ENCODE measurements at places on chromosomes 12 and 14.

DNA sequence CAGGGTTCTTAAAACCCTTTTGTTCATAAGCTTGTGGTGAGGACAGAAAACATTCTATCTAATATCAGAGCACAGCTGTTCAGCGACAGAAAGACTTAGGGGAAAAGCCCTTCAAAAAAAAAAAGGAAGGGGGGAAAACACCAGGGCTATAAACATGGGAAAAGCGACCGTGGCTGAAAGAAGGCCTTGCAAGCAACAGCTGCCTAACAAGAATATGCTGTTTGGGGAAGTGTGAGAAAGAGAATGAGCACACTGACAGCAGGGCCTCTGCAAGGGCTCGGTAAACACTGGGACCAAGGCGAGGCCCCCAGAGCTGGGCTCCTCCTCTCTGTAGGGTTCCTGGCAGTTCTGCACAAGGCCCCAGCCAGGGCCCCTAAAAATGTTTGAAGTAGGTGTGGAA is 27.4 kb upstream of the CCND2 start:
- no peak for DNase-seq

DNA sequence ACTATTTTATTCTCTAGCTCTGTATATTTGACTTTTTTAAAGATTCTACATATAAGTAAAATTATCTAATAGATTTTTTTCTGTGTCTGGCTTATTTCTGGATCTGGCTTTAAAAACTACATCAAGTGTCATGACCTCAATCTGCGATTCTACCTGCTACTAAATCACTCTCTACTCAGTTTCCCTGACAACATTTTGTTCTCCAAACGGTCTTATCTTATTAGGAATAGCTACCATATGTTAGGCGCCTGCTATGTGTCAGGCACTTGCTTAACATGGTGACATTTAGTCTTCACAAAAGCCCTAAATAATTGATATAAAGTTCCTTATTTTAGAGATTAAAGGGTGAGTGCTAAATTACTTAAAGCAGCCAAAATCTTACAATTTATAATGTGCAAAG is 1362.9 kb upstream of the FLRT2 start:
- DNase-seq = no peak

GRCh38 chr12:82625523-82625922 is 61.2 kb upstream of the TMTC2 start:
- no peak for DNase-seq

GRCh38 chr14:100146531-100147091 is 12.8 kb downstream of the DEGS2 start:
- no peak for DNase-seq

- DNase-seq = no peak
Observed at GRCh38 chr14:22333422-22334274, 255.4 kb downstream of the DAD1 start.

DNA sequence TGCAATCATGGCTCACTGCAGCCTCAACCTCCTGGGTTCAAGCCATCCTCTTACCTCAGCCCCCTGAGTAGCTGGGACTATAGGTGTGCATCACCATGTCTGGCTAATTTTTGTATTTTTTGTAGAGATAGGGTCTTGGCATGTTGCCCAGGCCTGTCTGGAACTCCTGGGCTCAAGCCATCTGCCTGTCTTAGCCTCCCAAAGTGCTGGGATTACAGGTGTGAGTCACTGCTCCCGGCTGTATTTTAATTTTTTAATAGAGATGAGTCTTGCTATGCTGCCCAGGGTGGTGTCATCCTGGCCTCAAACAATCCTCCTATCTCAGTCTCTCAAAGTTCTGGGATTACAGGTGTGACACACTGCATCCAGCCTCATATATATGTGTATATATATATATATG is 31.7 kb upstream of the GPRC5A start:
- DNase-seq = no peak

DNA sequence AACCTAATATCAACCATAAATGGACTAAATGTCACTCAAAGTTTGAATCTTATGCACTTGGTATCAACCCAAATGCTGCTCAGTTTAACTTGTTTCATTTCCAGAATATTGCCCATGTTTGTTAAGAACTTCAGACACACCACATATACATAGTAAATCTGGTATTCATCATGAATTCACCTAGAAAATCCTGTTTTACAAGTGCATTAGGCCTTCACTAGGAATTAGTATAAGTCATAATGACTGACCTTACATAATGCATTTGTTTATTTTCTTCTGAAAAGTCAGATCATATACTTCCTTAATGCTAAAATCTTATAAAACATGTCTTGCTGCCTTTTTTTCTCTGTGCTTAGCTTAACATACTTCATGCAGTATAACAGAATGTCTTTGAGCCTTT is 66.1 kb downstream of the ABCD2 start:
- DNase-seq = no peak

DNA sequence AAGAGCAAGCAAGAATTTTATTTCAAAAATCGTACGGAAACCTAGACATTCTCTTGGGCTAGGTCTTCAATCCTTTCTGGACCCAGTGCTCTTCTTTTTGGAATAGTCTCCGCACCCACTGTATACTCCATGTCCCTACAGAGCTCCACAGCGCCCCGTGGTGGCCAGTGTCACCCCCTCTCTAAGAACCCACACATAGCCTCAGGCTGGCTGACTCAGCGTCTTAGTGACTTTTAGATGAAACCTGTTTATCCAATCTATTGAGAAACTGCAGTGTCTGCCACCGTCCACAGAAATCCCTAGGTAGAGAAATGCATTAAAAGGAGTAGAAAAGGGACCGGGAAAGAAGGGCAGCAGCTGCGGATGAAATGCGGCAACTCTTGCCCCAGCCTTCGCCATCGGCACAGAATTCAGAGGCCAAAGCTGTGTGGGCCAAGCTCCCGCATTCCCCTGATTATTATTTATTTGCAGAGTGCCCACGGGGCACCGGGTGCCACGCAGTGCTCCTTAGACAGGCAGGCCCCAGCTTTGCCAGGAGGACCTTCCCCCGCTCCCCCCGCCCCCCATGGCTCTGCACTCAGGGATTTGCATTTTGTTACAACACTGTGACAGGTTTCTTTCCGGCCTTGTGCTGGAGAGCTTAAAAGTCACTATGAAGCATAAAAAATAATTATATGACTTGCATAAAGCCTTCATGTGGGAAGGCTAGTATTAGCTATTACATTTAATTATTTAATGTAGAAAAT is 170.1 kb upstream of the FKBP4 start:
- DNase-seq = no peak

DNA sequence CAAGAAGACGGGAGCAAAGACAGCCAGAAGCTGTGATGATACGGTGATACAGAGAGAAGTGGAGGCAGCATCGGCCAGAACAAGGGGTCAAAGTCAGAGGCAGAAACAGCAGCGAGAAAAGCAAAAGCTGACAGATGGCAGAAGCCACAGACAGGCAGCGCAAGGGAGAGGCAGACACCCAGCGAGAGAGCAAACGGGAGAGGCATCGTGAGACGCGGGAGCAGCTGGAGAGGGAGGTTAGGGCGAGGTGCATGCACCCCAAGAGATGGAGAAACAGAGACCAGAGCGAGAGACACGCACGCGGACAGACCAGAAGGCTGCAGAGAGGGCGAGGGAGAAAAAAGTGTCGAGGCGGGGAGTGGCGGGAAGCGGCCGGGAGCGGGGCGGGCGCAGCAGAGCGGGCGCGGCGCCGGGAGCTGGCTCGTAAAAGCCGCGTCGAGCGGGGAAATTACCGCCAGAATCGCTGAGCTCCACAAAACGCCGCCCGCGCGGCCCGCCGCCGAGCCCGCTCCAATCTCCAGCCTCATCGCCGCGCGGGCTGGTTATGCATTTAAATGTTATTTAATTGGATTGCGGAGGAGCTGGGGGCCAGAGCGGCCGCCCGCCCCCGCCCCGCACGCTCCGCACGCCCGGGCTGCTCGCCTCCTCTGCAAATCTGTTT is 15.6 kb downstream of the SMUG1 start:
- no peak for DNase-seq

- no peak for DNase-seq
Observed at GRCh38 chr12:288687-289086, 26.1 kb upstream of the SLC6A13 start.

GRCh38 chr12:111488271-111488670 is 82.5 kb downstream of the SH2B3 start:
- no peak for DNase-seq

- DNase-seq = no peak
Observed at GRCh38 chr14:89534902-89535685, 118.1 kb upstream of the FOXN3 start.

DNA sequence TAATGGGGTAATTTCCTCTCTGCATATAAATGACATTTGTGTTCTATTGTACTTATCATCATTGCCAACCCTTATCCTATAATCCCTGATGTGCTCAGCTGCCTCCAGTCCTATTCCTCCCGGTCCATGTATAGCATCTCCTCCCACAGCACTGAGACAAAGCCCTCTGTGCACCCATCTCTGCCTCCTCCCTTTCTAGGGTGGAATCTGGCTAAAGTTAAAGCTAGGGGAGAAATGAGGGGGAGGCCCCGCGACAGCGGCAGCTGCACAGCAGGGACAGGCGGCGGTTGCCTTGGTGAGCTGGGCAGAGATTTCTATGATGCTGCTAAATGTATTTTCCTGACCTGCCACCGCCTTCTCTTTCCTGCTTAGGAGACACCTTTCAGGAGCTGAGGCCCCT is 12.8 kb upstream of the ZDHHC22 start:
- no peak for DNase-seq

- no peak for DNase-seq
Observed at GRCh38 chr12:50636505-50636904, 127.4 kb upstream of the ATF1 start.

GRCh38 chr12:122282061-122282460 is 15.8 kb upstream of the VPS33A start:
- DNase-seq = no peak

DNA sequence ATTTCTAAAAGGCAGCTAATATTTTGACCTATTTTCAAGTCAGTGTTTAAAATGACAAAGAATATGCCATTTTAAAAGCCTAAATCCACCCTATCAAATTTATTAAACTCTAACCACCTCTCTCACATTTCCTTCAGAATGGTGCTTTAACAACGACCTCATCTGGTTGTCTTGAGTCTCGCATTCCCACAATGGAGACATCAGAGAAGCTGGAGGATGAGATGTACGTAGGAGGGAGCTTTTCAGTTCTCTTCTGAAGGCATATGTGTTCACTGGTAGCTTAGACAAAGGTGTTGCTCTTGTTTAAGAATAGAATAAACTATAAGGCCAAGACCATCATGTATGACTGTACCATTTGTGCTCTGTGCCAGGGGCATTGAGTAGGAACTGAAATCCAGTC is 82.9 kb downstream of the BCL2L14 start:
- DNase-seq = no peak

DNA sequence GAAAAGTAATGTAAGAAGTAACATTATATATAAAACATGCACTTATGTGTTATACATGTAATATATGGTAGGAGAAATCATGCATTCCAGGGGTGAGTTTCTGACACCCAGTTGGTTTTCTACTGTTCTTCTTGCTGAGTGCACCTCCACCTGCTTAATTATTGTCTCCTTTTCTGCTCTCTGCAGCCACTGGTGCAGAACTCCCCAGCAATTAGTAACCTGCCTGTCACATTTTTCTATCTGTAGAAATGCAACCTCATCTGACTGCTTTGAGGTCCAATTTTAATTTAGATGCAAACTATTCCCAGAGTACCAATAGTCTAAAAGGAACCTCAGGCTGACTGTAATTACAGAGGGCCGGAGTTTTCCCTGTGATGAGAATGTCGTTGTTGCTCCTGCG is 842.1 kb downstream of the AACS start:
- DNase-seq = no peak

- peak; percentile 19 for DNase-seq
Observed at GRCh38 chr12:53791735-53792326, 40.1 kb upstream of the CISTR start.

DNA sequence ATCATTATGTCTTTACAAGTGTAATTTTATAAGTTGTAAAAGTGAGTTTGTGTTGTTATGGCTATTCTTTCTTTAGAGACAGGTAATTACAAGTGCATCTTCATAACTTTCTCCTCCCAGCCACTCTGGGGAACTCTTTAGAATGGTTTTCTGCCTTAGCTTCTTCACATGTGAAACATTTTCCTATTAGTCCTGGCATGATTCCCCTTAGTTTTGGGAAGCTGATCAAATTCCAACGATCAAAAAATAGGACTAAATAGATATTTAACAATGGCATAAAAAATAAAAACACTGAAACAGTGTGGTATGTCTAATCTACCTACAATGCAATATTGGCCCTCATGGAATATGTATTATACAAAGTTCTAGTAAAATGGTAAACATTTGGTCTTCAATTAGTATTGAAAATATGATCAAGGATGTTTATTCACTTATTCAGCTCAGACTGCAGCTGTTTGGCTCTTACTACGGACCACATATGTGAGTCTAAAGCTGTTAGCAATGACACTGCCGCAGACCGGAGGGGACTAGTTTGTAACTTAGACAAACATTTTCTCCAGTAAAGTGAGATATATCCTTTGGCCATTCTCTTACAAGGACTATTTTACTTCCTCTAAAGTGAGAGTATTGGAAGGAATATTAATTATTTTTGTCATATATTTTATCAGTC is 890.8 kb upstream of the USP15 start:
- DNase-seq = no peak

DNA sequence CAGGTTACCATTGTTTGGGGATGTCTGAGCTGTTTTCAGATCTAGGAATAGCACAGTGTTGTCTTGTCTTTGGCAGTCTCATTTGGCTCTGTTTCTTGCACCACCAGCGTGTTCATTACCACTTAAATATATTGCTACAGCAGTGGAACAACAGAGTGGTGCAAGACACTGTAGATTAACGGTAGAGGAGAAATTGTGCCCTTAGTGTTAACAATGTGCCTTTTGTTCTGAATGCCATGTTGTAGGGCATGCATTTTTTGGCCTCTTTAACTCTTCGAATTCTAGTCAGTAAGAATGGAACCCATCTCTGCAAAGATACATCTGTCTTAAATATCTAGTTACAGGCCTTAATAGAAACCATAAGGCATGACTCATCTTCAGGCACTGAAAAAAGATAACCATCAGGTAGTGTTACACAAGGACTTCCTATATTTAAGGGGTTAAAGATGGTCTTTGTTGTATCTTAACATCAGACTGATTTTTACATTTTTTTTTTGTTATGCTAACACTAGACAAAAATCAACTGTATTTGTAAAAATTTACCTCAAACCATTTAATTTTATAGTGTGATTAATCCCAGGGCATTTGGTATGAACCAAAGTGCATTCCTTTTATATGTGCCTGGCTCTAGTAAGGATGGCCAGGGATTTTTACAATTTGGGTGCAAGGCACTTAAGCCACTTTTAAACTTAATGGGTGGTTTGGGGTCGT is 12.9 kb downstream of the DYRK2 start:
- no peak for DNase-seq

DNA sequence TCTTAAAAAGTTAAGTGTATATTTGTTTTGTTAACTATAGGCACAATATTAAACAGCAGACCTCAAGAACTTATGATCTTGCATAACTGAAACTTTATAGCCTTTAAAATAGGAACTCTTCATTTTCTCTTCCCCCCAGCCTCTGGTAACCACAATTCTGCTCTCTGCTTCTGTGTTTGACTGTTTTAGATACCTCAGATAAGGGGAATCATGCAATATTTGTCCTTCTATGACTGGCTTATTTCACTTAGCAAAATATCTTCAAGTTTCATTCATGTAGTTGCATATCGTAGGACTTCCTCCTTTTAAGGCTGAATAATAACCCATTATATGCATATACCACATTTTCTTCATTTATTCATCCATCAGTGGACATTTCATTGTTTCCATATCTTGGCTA is 131.3 kb downstream of the PTPRO start:
- DNase-seq = no peak

- no peak for DNase-seq
Observed at GRCh38 chr14:61192989-61193388, 88.1 kb downstream of the TMEM30B start.

- no peak for DNase-seq
Observed at GRCh38 chr12:124033859-124034258, 60.8 kb downstream of the ZNF664 start.
